ENCODE measurements at places on chromosomes 2 and 18. TPM values are rescaled to one million over a fixed set of nuclear protein-coding genes. Genes with fewer than 3 reads are reported as not detected.

DNA sequence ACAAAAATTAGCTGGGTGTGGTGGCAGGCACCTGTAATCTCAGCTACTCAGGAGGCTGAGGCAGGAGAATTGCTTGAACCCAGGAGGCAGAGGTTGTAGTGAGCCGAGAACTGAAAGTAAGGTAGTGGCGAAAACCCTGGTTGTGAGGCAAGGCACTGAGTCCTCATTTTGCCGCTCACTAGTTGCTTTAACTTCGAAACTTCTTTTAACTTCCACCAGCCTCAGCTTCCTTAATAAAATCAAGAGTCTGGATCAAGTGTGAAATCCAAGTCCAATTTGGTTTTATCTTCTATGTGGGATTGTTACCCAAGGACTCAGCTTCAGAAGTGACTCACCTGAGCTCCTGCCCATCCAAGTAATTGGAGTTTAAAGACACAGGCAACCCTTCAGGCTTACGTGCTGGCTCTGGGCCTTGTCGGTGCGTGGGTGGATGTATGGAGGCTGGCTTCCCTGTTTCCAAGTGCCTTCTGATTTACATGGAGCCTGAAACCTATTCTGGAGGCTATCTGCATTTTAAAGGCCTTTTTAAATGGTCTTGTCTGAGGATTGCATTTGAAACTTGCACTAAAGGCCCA lies 374.2 kb upstream of the ID2 start:
- no peak for DNase-seq
- peaks cover 45% of the 10 kb centered on the region for H3K36me3 ChIP-seq
- no peak overlapping the region for H3K27ac ChIP-seq
- no peaks in the 10 kb centered on the region for H3K27me3 ChIP-seq

GRCh38 chr2:63477686-63478085 lies 110.6 kb downstream of the WDPCP start:
- H3K27ac ChIP-seq: no peak overlapping the region
- no peak overlapping the region for H3K4me3 ChIP-seq
- H3K4me1 ChIP-seq: no peaks in the 10 kb centered on the region
- no peaks in the 10 kb centered on the region for H3K36me3 ChIP-seq
- DNase-seq: no peak
- no peaks in the 10 kb centered on the region for H3K27me3 ChIP-seq

- H3K4me3 ChIP-seq: no peak overlapping the region
- H3K4me1 ChIP-seq: no peaks in the 10 kb centered on the region
- no peaks in the 10 kb centered on the region for H3K27me3 ChIP-seq
- DNase-seq: no peak
- no peaks in the 10 kb centered on the region for H3K36me3 ChIP-seq
Measured at GRCh38 chr2:76985387-76986136, 536.6 kb downstream of the LRRTM4 start.

DNA sequence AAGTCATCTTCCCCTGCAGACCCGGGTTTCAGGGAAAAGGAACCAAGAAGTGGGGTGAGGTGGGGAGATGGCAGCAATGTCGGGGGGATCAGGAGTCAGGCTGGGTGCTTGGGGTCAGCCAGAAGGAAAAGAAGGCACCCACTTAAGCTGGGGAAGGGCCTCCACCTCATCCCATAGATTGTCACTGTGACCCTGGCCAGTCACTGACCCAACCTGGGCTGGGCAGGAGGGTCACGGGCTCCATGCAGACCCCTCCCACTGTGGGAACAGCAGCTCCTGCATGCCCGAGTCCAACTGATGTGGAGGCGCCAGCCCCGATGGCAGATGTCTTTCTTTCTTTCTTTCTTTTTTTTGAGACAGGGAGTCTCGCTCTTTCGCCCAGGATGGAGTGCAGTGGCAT lies 53.6 kb upstream of the HAAO start:
- no peak overlapping the region for H3K4me3 ChIP-seq
- peaks cover 2% of the 10 kb centered on the region for H3K27me3 ChIP-seq
- no peaks in the 10 kb centered on the region for H3K4me1 ChIP-seq
- H3K27ac ChIP-seq: no peak overlapping the region

Gene RAB11FIP5
- total RNA-seq: 1.7 TPM

GRCh38 chr2:173002751-173003541 lies 72.7 kb upstream of the MAP3K20 start:
- no peak overlapping the region for H3K4me3 ChIP-seq
- no peak for DNase-seq
- H3K27ac ChIP-seq: no peak overlapping the region
- H3K36me3 ChIP-seq: no peaks in the 10 kb centered on the region
- H3K4me1 ChIP-seq: no peaks in the 10 kb centered on the region

GRCh38 chr2:15937105-15937881 lies 3.1 kb upstream of the MYCN start:
- no peaks in the 10 kb centered on the region for H3K36me3 ChIP-seq
- peaks cover 16% of the 10 kb centered on the region for H3K4me1 ChIP-seq
- H3K4me3 ChIP-seq: no peak overlapping the region
- H3K27me3 ChIP-seq: peaks cover 31% of the 10 kb centered on the region
- H3K27ac ChIP-seq: no peak overlapping the region

Gene RFTN2
- not detected for total RNA-seq

Gene SUCLG1
- total RNA-seq: 76.4 TPM

- no peak for DNase-seq
- H3K36me3 ChIP-seq: peaks cover 45% of the 10 kb centered on the region
- no peak overlapping the region for H3K4me3 ChIP-seq
- no peaks in the 10 kb centered on the region for H3K27me3 ChIP-seq
Measured at GRCh38 chr2:152676461-152676860, 40.8 kb downstream of the PRPF40A start.

Gene PKDCC
- not detected for total RNA-seq

DNA sequence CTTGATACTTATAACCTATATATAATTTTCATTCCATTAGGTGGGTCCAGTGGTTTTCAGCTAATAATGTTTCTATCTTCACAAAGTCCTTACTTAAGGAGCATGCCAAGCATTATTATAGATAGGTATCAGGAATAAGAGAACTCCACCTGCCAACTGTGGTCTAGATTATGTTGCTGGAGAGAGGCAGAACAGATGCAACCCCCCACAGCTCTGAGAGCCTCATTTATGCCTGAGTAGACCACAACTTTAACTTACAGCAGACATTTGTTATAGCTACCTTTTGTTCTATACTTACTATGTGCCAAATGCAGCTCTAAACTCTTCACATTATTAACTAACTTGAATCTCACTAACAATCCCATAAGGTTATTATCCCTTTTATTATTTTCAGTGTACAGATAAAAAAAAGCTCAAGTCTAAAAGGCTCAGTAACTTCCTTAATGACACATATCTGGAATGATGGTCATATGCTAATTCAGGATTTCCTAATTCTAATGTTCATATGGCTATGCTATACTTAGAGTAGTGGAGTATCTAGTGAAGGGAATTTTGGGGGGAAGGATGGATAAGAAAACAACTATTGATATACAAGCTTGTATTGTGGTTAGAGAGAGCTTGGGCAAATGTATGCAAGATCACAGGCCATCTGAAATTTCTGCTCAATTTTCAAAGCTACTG lies 119.1 kb upstream of the RND3 start:
- no peaks in the 10 kb centered on the region for H3K4me1 ChIP-seq
- no peak overlapping the region for H3K27ac ChIP-seq
- DNase-seq: no peak
- H3K4me3 ChIP-seq: no peak overlapping the region
- no peaks in the 10 kb centered on the region for H3K27me3 ChIP-seq

GRCh38 chr2:96963316-96963715 lies 23.1 kb downstream of the FAM178B start:
- peak overlapping the region; percentile 71 for H3K4me3 ChIP-seq
- peaks cover 88% of the 10 kb centered on the region for H3K4me1 ChIP-seq
- H3K27me3 ChIP-seq: no peaks in the 10 kb centered on the region
- DNase-seq: no peak

Gene SAG
- 0.05 TPM for total RNA-seq

- no peak for DNase-seq
- no peak overlapping the region for H3K4me3 ChIP-seq
- H3K27ac ChIP-seq: no peak overlapping the region
- no peaks in the 10 kb centered on the region for H3K4me1 ChIP-seq
Measured at GRCh38 chr2:69152847-69153583, 140.0 kb downstream of the ANTXR1 start.

DNA sequence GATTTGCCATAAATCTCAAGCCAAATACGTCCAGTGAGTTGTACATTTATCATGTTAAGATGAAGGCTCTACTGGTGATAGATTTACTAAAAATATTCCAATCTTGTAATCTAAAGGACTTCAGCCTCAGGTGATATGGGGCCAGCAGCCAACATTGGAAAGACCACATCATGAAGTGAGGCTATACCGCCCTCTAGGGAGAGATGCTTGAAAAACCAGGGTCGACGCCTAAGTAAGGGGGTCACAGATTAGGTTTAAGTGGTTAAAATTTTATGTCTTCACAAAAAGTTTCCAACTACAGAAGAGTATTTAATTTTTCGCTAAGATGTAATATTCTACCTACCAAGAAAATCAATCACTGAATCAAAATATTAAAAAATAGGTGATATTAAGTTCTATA lies 33.3 kb downstream of the DOCK10 start:
- peaks cover 45% of the 10 kb centered on the region for H3K36me3 ChIP-seq
- DNase-seq: no peak
- no peak overlapping the region for H3K4me3 ChIP-seq
- no peaks in the 10 kb centered on the region for H3K27me3 ChIP-seq
- H3K4me1 ChIP-seq: peaks cover 81% of the 10 kb centered on the region

Gene CCDC141
- total RNA-seq: 17.0 TPM

DNA sequence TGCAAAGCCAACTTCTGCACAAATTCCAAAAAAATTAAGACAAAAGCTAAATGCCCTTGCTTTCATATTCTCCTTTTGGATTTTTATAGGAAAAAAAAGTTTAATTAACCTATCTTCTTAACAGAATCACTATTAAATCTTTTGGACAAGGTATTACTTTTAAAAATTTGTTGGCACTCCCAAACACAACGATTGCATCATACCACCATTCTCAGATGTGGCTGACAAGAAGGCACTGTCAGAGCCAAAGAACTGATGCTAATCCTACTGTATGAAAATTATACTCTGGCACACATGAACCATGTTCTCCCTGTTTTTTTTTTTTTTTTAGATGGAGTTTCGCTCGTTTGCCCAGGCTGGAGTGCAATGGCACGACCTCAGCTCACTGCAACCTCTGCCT lies 58.4 kb downstream of the NOL10 start:
- DNase-seq: no peak
- no peaks in the 10 kb centered on the region for H3K27me3 ChIP-seq
- peaks cover 18% of the 10 kb centered on the region for H3K36me3 ChIP-seq
- H3K27ac ChIP-seq: no peak overlapping the region
- H3K4me3 ChIP-seq: no peak overlapping the region
- no peaks in the 10 kb centered on the region for H3K4me1 ChIP-seq

- no peaks in the 10 kb centered on the region for H3K4me1 ChIP-seq
- no peak overlapping the region for H3K4me3 ChIP-seq
- DNase-seq: no peak
- no peak overlapping the region for H3K27ac ChIP-seq
- no peaks in the 10 kb centered on the region for H3K27me3 ChIP-seq
- H3K36me3 ChIP-seq: no peaks in the 10 kb centered on the region
Measured at GRCh38 chr2:81247648-81248047, 943.1 kb upstream of the LRRTM1 start.

Gene ACVR1C
- total RNA-seq: 0.73 TPM

Gene NT5C1B
- not detected for total RNA-seq

DNA sequence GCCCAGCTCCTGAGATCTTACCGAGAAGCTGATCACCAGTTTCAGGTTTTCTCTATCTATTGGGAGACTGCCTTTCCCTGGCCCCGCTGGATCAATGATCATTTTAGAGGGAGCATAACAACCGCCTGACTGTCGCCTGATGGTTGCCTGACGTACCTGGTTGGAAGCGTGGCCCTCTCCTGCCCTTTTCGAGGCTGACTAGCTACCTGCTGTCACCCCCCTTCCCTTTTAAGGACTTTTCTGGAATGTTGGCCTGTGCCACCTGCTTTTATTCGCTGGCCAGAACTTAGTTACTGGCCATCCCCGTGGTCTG lies 562 bp upstream of the MFSD2B start:
- no peak overlapping the region for H3K27ac ChIP-seq
- DNase-seq: no peak
- H3K36me3 ChIP-seq: no peaks in the 10 kb centered on the region
- peaks cover 35% of the 10 kb centered on the region for H3K27me3 ChIP-seq
- H3K4me1 ChIP-seq: peaks cover 11% of the 10 kb centered on the region

Data from activated CD8-positive, alpha-beta T cell treated with anti-CD3 and anti-CD28 coated beads, Interleukin-2, amount 10 ng/mL, durations not matched to agents 7 days and 5 days (primary cell).